ENCODE measurements at places on chromosomes 3 and 15.
A peak's percentile ranks its signal among the peaks of the same experiment; 100 is the strongest.

DNA sequence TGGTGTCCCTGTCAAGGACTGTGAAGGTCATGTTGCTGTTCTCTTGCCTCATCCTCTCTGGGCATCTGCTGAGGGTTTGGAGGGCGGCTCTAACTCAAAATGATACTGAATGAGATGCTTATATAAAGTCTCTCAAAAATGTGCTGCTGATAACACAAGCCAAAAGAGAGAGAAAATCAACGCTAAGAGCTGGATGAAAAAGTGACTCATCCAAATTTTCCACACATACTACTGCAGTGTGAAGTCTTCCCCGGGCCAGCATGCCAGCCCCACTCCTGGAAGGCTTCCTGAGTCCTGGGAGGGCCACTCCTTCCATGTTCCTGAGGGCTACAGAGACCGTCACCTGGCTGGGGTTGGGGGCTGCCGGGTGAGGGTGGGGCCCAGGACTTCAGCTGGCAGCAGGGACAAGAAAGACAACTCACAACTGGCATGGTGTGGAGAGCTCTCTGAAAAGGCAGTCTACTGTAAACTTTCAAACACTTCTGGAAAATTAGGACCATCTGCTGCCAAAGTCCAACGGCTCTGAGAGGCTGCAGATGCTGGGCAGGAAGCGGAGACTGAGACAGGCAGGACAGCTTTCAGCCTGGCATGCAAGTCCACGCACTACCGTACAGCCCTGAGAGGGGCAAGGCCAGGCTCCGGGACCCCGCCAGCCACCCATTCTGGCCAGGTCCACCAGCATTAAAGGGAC is 200.3 kb downstream of the ADAMTS17 start:
- no peak for DNase-seq

DNA sequence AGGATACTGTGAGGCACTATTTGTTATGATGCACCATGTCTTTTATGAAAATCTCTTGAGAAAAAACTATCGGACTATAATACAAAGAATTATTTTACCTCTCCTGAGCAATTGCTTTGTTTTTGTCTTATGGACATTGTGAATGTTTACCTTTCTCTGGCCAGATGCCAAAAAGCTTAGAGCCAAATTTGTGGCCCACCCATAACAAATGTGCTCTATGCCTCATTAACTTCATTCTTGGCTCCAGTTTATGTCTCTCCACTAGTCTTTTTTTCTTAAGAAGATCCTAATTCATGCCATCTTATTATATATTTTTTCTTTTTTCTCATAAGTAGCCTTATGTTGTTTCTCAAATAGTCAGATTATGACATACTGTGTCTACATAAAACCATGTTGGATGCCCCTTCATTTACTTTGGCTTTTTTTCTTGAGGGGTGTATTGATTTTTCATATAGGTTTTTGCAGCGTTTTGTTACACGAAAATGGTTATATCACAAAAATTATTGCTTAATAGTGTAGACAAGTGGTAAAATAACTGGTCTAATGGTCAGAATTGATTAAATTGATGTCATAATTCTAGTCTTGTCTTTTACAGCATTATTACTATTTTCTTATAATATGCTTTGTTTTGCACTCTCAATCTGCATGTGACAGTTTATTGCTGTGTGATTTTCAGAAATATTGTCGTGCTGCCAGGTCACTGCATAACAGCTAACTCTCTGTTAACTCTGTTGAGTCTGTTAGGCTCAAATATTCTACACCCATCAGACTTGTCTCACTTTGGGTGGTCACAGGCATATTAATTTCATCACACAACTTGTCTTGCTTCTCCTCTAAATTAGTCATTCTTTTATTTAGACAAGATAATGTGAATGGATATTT is 18.2 kb downstream of the SENP8 start:
- DNase-seq: no peak

GRCh38 chr3:113166719-113167492 is 44.5 kb upstream of the BOC start:
- DNase-seq: peak; percentile 7

DNA sequence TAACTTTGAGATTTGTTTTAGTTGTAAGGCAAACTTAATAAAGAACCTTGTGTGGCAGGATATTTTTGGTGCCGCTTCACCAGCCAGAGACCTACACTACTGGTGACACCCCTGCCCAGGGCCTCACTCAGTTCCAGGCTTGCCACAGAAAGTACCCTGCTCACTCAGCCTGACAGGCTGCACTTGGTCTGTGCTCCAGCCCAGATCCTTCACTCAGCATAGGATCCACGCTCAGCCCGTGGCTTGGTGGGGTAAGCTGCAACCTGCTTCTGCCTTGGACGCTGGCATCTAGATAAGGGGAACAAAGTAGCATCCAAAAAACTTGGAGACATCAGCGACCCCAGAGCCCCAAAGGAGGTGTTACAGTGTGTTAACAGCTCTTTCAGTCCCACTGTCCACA is 825.5 kb downstream of the EPHA3 start:
- no peak for DNase-seq

GRCh38 chr3:61639991-61640390 is 78.6 kb downstream of the PTPRG start:
- no peak for DNase-seq

- DNase-seq: no peak
Observed at GRCh38 chr15:81311752-81312464, 12.0 kb downstream of the STARD5 start.

DNA sequence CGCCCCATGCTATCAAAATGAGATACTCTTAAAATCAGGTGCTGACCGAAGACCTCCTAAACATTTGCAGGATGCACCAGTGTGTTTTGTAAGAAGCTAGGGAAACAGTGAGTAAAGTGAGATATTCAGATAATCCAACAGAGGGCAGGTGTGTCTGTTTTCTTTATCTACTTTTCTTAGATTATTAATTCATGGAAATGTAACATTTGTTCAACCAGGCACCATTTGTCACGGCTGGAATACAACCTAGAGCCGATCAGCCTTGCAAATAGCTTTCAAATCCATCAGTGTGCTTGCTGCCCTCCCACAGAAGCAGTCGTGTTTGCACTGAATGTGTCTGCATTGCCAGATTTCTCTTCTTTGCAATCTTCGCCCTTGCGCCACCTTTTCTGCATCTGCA is 201.9 kb upstream of the CHRM5 start:
- no peak for DNase-seq

DNA sequence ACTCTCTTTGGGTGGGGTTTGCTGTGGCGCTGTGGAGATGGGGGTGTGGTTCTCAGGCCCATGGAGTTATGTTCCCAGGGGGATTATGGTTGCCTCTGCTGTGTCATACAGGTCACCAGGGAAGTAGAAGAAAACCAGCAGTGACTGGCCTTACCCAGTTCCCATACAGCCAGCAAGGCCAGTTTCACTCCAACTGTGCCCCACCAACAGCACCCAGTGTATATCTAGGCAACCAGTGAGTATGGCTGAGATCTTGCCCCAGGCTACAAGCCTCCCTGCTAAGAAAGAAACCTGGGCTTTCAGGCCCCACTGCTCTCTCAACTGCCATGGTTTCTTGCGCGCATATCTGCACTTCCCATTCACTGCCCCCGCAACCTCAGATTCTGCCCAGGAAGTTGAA is 31.4 kb upstream of the RARB start:
- no peak for DNase-seq

DNA sequence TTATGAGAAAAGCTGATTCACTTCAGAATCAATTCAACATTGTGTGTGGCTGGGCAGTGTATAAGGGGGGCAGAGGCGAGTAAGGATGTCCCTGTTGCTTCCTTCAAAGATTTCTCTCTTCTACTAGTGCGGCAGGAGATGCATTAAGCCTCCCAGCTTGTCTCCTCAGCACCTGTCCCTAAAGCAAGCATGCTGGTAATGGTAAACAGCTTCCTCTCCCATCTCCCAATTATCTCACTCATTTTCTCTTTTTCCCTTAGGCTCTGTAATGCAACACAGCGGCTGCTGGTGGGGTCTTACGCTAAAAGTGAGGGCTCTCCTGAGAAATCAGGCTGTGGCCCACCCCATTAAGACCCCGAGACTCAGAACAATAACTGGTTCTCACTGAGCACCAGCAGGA is 306.4 kb upstream of the ROPN1 start:
- DNase-seq: no peak

- DNase-seq: no peak
Observed at GRCh38 chr15:77514641-77515402, 94.1 kb downstream of the HMG20A start.

- no peak for DNase-seq
Observed at GRCh38 chr3:194928227-194928626, 242.5 kb downstream of the FAM43A start.

- no peak for DNase-seq
Observed at GRCh38 chr3:48208076-48208475, 15.2 kb upstream of the CAMP start.

DNA sequence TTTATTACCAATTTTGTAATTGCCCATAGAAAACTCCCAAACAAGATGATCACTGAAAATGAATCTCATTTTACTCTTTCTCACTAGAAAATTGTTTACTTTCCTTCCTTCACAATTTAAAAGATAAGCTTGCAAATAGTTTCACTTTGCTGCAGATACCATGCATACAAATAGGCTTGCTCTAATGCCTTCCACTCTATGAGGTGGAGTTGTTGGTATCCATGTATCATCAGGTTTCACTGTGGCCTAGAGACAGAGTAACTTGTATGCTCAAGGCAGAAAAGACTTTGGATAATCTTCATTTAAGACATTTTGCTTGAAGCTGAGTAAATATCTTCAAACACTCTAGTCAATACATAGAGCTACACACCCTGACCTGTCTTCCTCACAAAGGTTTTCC is 60.8 kb downstream of the RYK start:
- no peak for DNase-seq

DNA sequence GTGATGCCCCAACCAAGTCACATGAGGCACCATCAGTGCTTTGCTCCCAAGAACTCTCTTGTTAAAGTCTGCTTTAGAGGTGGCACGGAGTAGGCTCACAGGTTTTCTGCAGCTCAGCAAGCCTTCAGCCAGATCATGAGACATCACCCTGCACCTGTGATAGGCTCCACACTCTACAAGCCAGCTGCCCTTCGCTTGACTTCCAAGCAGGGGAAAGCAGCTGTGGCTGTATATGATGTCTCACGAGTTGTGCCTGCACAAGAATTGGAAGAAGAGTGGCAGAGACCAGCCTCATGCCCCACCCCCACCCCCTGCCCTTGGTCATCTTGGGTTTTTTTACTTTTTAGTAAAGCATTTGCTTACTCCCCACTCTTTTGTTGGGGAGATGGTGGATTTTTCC is 22.5 kb downstream of the MRPS11 start:
- DNase-seq: no peak

DNA sequence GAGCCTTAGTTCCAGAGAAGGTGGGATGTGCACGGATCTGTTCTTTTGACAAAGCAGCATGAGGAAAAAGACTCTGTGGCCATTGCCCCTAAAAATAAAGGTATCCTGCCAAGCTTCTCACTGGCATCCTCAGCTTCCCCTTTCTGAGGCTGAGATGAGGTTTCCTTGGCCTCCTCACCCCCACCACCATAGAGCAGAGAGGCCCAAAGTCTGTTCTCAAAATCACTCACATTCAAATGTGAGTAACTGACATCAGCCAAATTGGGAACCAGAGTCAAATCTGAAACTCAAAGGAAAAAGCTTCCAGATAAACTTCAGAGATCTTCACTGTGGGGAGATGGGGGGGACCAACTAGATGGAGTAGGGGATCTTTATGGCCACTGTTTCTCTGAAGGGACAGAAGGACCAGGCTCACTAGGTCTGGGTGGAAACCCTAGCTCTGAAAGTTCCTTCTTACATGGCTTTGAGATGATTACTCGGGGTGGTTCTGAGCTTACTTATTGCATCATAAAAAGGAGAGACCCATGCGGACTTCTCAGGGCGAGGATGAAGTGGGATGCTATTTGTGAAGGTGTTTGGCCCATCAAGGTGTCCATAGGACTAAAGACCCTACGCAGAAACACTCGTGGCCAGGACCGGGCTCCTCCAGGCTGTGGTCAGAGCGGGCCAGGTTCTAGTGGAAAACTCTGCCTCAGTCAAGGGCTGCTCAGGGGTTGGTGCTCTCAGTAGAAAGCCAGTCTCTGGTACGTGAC is 61.5 kb upstream of the MEF2A start:
- DNase-seq: no peak

GRCh38 chr3:173993299-173993698 is 595.8 kb downstream of the NLGN1 start:
- no peak for DNase-seq

GRCh38 chr3:72797773-72798543 is 50.3 kb downstream of the SHQ1 start:
- DNase-seq: no peak

DNA sequence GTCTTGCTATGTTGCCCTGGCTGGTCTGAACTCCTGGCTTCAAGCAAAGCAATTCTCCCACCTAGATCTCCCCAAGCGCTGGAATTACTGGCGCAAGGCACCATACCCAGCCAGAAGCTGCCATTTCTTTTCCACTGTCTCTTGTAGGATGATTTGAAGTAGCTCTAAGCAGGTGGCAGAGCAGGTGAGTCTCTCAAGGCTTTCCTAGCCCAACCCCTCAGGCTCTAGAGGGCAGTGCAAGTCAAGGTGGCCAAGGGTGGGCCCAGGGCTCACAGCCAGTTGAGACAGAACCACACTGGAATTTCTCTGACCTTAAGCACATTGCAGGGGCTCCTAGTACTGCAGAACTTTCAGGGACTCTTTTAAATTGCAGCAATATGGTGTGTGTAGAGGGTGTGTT is 15.6 kb upstream of the DAG1 start:
- DNase-seq: no peak

DNA sequence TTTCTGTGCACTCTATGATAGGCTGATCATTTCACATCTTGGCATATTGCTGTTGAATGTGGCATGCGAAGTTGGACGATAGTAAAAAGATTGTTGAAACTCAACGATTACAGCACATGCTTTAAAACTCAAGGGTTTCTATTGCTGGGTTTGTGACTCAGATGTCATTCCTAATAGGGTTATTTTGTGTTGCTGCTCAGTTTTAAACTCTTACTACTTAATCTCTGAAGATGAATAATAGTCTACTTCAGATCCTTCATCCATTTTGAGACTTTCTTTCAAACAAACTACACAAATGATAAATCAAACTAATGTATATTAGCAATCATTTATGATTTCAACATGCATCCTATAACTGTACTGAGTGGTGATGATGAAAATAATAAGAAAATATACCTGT is 71.3 kb upstream of the MBNL1 start:
- DNase-seq: no peak

DNA sequence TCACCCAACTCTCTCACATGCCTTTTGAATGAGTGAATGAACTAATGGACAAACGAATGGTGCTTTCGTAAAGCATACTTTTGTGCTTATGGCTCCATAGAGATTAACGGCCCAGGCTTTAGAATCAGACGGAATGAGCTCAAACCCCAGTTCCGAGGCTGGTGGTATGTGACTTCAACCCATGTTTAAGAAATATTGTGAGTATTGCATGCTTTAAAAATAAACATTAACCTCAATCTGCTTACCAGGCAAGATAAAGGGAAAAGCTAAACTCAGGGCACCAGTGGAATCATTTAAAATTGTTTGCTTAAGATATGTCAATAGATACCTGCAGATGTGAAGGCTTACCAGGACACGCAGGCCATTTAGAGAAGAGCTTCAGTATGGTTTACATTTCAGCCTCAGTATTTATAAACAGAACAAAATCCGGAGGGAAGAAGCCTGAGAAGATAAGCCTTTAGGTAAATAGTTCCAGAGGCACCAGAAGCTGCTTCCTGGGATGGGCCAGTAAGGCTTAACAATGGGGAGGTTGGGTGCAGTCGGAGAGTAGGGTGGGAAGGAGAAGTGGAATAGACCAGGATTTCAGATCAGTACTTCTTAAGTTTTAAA is 186.4 kb downstream of the ADAMTS9 start:
- no peak for DNase-seq
